ENCODE measurements at places on chromosomes 12 and 14. TPM values are rescaled to one million over a fixed set of nuclear protein-coding genes. Genes with fewer than 3 reads are reported as not detected.
A peak's percentile ranks its signal among the peaks of the same experiment; 100 is the strongest.

The GRIN2B gene
- not detected for total RNA-seq

The BCL11B gene
- total RNA-seq: 99.5 TPM

The TSPAN11 gene
- total RNA-seq: not detected

DNA sequence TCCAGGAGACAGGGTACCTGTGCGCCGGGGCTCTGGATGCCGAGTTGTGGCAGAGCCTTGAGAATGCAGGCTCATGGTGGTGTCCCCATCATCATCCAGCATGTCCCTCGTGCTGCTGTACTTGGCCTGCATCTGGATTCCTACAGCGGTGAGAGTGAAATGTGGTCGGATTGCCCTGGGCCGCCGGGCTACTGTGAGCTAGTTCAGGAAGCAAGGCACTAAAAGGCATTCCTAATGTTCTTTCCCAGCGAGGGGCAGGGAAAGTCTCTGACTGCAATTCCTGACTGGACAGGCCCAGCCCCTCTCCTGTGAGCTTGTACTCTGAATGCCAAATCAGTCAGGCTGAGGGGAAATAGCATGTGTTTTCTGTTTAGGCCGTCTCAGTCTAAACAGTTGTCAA is at the start of gene CLEC1A:
Gene CLEC1A (minus strand): TSS at position 195 of the 400 bp plus-strand sequence. CDS start 63 bp downstream, at position 132.
- DNase-seq: no peak
- no peak within 1 kb of the TSS for H3K4me3 ChIP-seq
- H3K27ac ChIP-seq: no peak within 1 kb of the TSS
- H3K27me3 ChIP-seq: peaks cover 20% of the 10 kb centered on the region
- peaks cover 8% of the 10 kb centered on the region for H3K4me1 ChIP-seq

DNA sequence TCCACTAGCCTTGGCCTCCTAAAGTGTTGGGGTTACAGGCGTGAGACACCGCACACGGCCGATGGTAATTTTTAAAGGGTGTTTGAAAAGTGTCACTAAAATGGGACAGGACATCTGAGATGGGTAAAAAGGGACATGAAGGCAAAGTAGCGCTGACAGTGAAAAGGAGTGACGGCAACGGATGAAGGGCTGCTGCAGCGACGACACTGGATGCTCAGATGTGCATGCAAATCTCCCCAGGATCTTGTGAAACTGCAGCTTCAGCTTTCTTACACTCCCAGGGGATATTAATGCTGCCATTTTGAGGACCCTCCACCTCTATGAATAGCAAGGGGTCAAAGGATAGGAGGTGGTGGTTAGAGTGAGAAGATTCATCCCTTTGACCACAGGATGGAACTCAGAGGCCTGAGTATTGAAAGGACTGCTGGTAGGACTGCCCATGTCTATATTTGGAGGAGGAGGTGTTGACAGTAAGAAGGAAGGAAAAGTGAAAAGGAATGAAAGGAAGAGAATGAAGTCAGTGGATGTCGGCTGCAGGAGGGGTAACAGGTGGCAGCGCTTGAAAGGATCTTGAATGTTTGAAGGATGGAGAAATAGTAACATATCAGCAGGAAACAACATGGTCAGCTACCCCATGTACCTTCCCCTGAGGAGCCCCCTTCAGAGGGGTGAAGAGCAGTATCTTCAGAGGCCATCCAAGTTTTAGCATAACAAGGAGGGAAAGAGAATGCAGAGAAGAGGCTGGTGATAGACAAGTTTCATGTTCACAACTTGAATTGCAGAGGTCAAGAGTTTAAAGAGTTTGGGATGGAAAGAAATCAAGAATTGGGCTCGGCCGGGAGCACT is 37.1 kb downstream of the CLIP1 start:
- H3K4me1 ChIP-seq: peaks cover 8% of the 10 kb centered on the region
- no peak overlapping the region for H3K4me3 ChIP-seq
- DNase-seq: no peak
- H3K27me3 ChIP-seq: no peaks in the 10 kb centered on the region
- H3K36me3 ChIP-seq: no peaks in the 10 kb centered on the region

DNA sequence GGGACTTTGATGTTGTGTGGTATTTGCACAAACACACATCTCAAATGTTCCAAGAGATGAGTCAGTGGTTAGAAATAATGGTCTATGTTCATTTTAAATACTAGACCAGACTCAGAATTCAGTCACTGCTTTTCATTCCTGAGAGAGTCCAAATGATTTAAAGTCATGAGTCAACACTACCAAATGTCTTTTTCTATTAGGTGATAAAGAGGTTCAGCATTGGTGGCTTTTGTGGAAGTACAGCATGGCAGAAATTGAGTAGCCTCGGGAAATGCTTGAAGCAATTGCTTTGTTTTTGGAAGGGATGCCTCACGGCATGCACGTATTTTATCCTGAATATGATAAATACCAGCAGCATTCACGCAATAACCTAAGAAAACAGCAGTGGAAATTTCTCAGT is 115.7 kb downstream of the DIO2 start:
- no peaks in the 10 kb centered on the region for H3K27me3 ChIP-seq
- H3K4me1 ChIP-seq: no peaks in the 10 kb centered on the region
- no peak overlapping the region for H3K4me3 ChIP-seq

DNA sequence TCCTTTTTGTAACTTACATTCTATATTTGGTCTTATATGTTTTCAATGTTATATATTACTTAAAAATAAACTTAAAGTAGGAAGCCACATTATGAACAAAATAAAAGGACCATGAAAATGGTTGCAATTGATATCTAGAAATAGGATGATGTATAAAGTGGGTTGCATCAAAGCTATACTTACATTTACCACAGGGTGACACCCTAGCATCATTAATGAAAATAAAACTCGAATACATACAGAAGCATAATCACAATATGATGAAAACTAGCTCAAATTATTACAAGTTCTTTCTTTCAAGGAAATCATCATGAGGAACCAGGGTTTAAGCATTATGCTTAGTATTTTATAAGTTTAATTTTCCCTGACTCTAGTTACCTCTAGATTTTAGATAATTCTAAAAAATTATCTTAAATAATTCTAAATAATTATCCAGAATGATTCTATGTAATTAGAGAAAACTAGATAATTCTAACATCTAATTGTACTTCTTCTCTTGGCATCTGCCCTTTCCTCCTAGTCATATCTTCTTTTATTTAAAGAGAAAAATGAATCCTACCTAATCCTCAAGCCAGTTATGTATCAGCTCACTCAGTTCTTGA is 31.2 kb downstream of the TAS2R7 start:
- no peak overlapping the region for H3K4me3 ChIP-seq
- no peak for DNase-seq
- no peaks in the 10 kb centered on the region for H3K36me3 ChIP-seq
- no peaks in the 10 kb centered on the region for H3K4me1 ChIP-seq
- peaks cover 68% of the 10 kb centered on the region for H3K27me3 ChIP-seq

GRCh38 chr14:94021416-94022157 is 4.6 kb upstream of the OTUB2 start:
- peaks cover 26% of the 10 kb centered on the region for H3K27me3 ChIP-seq
- H3K4me1 ChIP-seq: peaks cover 34% of the 10 kb centered on the region
- DNase-seq: no peak
- H3K4me3 ChIP-seq: peak overlapping the region; percentile 52

GRCh38 chr14:86654558-86655184 is 1124.7 kb downstream of the FLRT2 start:
- no peaks in the 10 kb centered on the region for H3K27me3 ChIP-seq
- no peak for DNase-seq
- no peak overlapping the region for H3K27ac ChIP-seq
- no peak overlapping the region for H3K4me3 ChIP-seq
- H3K36me3 ChIP-seq: no peaks in the 10 kb centered on the region
- H3K4me1 ChIP-seq: no peaks in the 10 kb centered on the region
